ENCODE measurements at places on chromosomes 3 and 15.

DNA sequence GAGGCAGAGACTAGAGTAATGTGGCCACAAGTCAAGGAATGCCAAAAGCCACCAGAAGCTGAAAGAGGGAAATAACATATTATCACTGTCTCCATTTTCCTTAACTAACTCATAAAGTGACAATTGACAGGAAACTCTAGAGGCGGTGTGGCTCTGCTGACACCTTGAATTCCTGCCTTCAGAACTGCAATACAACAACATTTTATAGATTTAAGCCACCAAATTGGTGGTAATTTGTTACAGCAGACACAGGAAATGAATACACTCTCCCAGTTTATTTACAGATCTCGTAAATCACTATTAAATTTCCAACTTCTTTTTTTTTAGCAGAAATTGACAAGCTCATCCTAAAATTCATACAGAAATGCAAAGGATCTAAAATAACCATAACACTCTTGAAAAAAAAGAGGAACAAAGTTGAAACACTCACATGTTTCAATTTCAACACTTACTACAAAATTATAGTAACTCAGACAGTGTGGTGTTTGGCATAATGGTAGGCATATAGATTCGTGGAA, 449.9 kb downstream of the OTOL1 start:
- peak; percentile 92 for DNase-seq

- no peak for DNase-seq
These were observed 25.0 kb downstream of the KCNMB2 start for GRCh38 chr3:178561239-178561638.

DNA sequence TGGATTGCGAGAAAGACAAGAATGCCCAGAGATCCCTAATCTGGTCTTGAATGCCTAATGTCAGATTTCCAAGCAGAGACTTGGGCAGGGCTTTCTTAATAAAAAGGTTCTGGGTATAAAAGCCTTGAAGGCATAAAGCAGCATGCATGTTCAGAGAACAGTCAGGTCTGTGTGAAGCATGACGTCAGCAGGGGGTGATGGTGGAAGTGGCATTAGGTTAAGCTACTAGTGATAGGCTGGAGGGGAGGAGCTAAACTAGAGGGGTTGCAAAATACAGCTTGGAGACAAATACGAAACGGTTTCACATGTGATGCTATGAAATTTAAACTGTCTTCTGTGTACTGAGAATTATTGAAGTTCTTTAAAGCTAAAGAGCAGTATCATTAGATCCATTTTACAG, 125.6 kb downstream of the VPS8 start:
- no peak for DNase-seq

- no peak for DNase-seq
These were observed 23.6 kb downstream of the SERPINI2 start for GRCh38 chr3:167450195-167450594.

- no peak for DNase-seq
These were observed 129.3 kb downstream of the SSR3 start for GRCh38 chr3:156425651-156426050.

DNA sequence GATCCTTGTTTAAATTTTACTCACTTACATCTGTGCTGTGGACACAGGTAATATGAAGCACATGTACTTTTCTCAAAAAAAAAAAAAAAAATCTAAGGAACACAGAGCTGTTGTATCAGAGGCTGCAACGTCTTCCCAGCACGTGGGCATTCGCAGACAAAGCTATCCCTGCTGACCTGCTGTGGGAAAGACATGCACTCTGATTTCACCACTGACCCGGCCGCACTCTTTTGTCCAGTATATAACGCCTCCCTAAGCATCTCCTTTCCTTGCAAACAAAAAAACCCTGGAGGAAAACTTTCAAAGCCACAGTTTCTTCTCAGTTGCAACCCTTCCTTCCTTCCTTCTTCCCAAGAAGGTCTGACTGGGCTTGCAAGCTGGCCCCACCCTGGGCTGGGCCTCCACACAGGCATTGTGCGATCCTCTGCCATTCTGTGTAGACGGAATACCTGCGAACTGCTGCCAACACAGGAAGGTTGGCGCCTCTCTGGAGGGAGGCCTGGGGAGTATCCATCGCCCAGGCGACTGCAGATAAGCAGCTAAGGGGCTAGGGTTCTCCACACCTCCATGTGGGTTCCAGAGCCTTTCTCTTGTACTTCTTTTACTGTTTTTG, 50.8 kb downstream of the SLC12A8 start:
- DNase-seq, result no peak

DNA sequence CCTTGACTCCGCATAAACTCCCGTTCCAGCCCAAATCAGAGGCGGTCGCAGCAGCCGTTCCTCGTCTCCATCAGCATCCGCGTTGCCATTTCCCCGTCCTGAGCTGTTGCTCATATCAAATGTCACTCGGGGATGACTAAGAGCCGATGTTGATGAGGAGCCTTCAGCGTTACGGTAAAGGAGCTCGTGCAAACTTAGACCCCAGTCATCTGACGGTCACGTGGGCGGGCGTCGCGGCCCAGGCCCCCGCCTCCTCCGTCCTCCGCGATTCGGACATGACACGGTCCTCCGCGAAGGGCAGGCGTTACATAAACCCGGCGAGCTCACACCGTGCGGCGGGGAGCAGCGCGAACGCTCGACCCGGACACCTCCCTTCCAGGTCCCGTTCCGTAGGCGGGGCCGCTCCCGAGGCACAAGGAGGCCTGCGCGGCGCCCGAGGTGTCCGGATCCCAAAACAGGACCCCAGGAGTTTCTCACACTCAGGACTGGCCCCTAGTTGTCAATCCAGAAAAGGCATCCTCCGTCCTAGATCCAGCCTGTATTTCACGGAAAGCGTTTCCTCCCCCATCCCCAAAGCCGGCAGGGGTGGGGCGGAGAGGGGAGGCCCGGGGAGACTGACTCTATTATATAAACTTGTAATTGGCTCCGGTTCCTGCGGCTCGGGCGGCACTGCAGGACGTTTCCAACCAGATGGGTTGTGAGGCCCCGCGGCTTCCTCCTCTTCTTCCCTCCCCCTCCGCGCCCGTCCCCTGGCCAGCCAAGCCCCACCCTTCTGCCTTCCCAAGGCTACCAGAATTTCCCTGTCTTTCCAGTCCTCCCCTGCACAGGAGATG, 100.0 kb upstream of the IGF1R start:
- DNase-seq, result peak; percentile 5

DNA sequence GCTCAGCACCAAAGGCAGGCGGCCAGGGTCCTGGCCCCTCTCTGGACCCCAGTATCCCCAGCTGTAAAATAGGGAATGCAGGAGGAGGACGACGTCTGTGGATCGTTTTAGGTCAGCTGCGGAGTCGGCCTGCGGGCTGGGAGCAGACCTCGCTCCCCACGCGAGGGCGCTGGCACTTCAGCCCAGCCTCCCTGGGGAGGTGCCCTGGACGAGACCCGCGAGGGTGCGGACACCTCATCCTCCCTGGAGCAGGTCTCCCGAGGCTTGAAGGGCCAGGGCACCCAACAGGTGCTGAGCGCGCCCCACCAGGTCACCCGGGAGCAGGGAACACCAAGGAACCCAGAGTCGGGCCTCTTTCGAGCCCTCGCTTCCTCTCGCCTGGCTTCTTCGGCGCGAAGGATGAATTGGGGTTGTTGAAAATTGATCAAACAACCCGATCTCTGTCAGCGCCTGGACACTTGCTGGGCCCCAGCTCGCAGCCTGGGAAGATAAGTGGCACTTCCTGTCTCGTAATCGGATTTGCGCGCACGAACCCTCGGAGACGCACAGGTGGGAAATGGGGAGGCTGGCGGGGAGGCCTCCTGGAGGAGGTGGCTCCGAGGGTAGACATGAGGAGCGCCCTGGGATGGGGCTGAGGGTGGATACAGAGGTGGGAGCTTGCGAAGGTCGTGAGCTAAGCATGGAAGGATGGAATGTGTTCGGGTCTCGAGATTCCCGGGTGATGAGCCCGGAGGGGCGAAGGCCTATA, 588 bp upstream of the VIPR1 start:
- DNase-seq, result peak; percentile 74

- no peak for DNase-seq
These were observed 680.3 kb downstream of the AGBL1 start for GRCh38 chr15:86759800-86760523.

DNA sequence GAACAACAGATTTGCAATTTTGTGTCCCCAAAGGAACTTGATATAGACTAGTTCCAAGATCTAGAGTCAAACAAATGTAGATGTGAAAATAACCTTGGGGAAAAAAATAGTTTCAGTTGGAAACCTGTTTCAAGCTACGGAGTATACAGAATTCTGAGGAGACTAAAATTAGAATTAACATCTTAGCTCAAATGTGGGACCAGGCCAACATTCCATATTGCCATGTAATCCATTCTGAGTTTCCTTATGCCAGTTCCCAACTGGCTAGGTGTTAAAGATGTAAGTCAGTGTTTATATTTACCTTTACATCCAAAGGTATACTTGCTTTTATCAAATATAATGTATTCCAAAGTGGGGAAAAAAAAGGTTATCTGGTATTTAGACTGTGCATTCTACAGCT, 76.3 kb downstream of the UBE3A start:
- DNase-seq, result no peak

- peak; percentile 47 for DNase-seq
These were observed 165.1 kb downstream of the PPM1L start for GRCh38 chr3:160921020-160921635.

- DNase-seq, result no peak
These were observed 46.3 kb downstream of the FMN1 start for GRCh38 chr15:33148129-33148751.

- no peak for DNase-seq
These were observed 52.0 kb upstream of the CTSH start for GRCh38 chr15:78996894-78997275.
